Left colon (tissue), 2 donors: ENCODE measurements at places on chromosomes 4 and X. TPM values are rescaled to one million over a fixed set of nuclear protein-coding genes. Genes with fewer than 3 reads are reported as not detected.

AMBN gene
- total RNA-seq: not detected

GRCh38 chr4:26298198-26298947, 22.4 kb upstream of the RBPJ start:
- no peak for DNase-seq

HSPA4L gene
- 4.4 TPM for total RNA-seq

GLRB gene
- total RNA-seq: 0.64 TPM

RIBC1 gene
- total RNA-seq: 0.47 TPM

GRCh38 chr4:168411318-168412150, 68.8 kb downstream of the DDX60L start:
- no peak for DNase-seq

ZAR1 gene
- total RNA-seq: not detected

DNA sequence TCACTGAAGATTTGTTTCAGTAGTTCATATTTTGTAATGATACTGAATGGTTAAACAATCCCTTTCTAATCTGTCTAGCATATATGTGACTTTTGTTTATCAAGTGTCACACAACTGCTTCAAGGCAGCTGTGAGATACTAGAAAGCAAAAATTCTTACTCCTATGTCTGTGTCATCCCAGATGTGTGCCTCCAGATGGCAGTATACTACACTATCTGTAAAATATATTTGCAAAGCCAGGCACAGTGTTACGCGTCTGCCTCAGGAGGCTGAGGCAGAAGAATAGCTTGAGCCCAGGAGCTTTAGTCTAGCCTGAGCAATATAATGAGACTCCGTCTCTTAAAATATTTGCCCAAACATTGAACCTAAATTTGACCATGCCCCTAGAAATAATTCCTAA, 4.0 kb downstream of the NUDT10 start:
- DNase-seq: no peak

GRCh38 chrX:107674480-107675364, 46.4 kb downstream of the PRPS1 start:
- peak; percentile 34 for DNase-seq

PDE5A gene
- total RNA-seq: 53.6 TPM

GSX2 gene
- total RNA-seq: not detected

F9 gene
- not detected for total RNA-seq

OPHN1 gene
- 5.0 TPM for total RNA-seq

DNA sequence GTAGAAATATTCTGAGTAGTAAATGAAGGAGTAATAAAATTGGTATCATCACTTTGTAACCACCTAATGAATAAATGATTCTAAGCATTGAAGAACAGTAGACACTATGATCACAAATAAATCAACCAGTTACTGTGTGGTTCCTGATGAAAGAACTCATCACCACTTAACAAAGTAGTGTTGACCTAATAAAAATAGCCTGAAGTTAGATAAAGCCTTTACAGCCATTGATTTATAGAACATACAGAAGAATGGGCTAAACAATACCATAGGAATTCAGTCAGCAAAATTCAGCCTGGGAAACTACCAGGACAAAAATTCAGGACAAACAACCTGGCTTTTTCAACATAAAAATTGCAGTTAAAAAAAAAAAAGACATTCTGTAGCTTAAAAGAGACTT, 9.0 kb downstream of the SLC30A9 start:
- DNase-seq: no peak

FRMPD3 gene
- total RNA-seq: 0.17 TPM

DNA sequence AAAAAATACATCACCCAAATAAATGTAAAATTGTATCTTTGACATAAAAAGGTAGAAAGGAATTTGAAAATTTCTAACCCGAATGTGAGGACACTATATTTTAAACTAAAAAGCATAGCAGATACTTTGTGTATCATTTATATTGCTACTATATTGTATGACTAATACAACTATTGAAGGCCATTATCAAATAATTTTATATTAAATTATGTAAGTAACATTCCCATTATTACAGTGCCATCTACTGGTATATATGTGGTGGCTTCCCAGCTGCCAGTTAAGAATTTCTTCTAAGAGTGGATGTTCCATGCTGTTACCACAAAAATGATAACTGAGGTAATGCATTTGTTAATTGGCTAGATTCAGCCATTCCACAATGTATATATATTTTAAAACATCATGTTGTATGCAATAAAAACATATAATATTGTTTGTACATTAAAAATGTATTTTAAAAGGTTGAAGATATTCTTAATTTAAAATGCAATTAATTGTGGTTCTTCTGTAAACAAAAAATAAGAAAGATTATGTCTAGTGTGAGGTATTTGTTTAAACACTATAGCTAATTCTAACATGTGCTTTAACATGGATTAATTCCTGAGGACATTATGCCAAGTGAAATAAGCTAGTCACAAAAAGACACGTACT, 65.3 kb downstream of the EGF start:
- no peak for DNase-seq

DNA sequence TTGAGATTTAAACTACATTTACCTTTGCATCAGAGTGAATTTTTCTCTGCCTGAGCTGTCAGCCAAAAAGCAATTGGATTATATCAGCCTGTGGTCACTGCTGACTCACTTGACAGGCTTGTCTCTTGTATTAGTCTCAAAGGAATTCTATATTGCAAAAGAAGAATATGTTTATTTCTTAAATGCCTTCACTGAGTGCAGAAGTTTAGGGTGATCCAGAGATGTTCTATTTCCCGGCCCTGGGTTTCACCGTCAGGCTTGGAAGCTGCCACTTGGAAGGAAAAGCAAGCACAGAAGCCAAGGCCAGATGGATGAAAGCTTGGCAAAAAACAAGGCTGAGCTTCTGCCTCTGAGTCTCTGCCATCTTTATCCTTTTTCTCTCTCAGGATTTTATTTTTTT, 80.9 kb downstream of the FAM114A1 start:
- DNase-seq: peak; percentile 58

G6PD gene
- total RNA-seq: 34.2 TPM

PHOX2B gene
- 0.73 TPM for total RNA-seq

DNA sequence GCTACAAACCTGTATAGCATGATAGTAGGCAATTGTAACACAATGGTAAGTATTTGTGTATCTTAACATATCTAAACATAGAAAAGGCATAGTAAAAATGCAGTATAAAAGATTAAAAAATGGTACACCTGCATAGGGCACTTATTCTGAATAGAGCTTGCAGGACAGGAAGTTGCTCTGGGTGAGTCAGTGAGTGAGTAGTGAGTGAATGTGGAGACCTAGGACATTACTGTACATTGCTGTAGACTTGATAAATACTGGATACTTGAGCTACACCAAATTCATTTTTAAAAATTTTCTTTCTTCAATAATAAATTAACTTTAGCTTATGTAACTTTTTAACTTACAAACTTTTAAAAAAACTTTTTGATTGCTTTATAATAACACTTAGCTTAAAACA, 68.2 kb upstream of the MAML3 start:
- DNase-seq: no peak

F8A3 gene
- 10.7 TPM for total RNA-seq

DNA sequence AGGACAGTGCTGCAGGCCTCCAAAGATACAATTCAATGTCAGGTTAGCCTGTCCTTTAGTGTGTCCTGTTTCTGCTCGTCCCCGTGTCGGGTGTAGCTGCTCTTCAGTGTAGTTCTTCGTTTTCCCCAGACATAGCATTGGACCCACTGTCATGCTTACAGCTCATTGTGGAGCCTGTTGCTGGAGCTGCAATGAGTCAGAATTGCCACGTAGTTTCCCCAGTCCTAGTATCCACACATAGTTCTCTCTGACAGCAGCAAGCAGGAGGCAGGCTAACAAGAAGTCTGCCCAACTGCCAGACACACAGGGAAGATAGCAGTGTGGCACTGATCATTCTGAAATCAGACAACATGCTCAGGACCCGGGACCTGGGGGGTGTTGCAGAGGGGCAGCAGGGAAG, 49.2 kb downstream of the MOSPD2 start:
- DNase-seq: no peak

- DNase-seq: peak; percentile 58
Measured at GRCh38 chr4:142846108-142846728, at the start of gene INPP4B. TSS of gene INPP4B (minus strand) at chr4:142846301.

DMRTC1 gene
- total RNA-seq: 0.40 TPM

MAP9 gene
- total RNA-seq: 1.0 TPM

- no peak for DNase-seq
Measured at GRCh38 chrX:13372203-13372980, 52.5 kb upstream of the ATXN3L start.

TSPAN7 gene
- 97.1 TPM for total RNA-seq

POU3F4 gene
- total RNA-seq: 0.14 TPM

GRCh38 chr4:16969696-16970135, 71.3 kb upstream of the LDB2 start:
- DNase-seq: peak; percentile 39

STS gene
- 13.7 TPM for total RNA-seq

DNA sequence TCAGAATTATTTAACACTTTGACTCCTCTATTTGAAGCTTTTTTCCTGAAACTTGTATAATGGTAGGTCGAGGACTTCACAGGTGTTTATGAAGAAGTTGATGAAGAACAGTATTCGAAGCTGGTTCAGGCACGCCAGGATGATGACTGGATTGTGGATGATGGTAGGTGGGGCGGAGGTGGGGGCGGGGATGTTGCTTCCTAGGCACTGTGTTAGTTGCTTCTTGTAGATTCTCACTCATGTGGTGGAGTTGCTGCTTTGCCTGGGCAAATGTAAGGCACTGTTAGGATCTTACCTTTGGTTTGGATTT, 9.4 kb downstream of the POLA1 start:
- DNase-seq: no peak

LAP3 gene
- 67.4 TPM for total RNA-seq

DNA sequence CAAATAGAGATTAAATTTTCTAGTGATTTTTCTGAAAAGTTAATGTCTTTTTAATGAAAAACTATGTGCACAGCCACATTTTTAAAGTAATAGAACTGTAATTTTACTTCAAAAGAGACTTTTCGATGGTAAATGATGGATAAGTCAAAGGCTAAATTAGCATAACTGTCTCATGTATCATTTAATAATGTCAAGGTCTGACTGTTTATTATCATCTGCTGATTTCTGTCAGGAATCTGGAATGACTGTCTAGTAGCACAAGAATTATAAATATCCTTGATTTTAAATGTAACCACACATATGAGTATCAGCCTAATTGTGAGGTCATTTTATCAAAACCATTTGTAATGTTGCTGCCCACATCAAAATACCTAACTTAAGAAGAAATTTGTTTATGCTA, 333.8 kb downstream of the EPHA5 start:
- DNase-seq: no peak

- DNase-seq: no peak
Measured at GRCh38 chr4:142933207-142933606, 87.1 kb upstream of the INPP4B start.

DNA sequence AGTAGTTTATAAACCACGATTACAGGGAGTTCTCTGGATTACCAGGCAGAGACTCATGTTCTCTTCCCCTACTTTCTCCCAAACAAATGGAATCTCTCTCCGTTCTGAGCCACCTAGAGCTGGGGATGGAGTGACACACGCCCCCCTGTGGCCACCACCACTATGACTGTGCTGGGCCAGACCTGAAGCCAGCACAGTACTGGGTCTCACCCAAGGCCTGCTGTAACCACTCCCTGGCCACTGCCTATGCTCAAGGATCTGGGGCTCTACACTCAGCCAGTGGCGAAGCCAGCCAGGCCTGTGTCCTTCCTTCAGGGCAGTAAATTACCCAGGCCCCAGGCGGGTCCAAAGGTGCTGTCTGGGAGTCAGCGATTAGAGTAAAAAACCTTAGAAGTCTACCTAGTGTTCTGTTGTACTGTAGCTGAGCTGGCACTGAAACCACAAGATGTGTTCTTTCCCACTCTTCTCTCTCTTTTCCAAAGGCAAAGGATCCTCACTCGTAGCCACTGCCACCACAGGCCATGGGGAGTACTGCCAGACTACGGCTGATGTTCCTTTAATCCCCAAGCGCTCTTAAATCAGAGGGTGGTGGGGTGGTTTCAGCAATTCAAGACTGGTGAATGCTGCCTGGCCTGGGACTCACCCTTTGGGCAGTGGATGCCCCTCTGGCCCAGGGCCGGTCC, 412.2 kb upstream of the ARX start:
- no peak for DNase-seq

AVPR2 gene
- total RNA-seq: 0.64 TPM
